ENCODE measurements at places on chromosomes 1 and 21.

- no peak for DNase-seq
Observed at GRCh38 chr21:45578176-45578801, 36.0 kb upstream of the SLC19A1 start.

GRCh38 chr1:3914911-3915310 lies 14.8 kb upstream of the C1orf174 start:
- no peak for DNase-seq

DNA sequence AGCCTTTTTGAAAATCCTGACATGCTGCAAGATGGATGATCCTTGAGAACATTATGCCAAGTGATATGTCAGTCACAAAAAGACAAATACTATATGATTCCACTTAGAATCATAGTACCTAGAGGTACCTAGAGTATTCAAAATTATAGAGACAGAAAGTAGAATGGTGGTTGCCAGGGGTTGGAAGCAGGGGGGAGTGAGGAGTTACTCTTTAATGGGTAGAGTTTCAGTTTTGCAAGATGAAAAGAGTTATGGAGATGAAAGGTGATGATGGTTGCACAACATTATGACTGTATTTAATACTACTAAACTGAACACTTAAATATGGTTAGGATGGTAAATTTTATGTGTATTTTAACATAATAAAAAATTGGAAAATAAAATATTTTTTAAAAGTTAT lies 37.9 kb upstream of the PODN start:
- no peak for DNase-seq

GRCh38 chr1:28046716-28047115 lies 41.7 kb downstream of the EYA3 start:
- no peak for DNase-seq

DNA sequence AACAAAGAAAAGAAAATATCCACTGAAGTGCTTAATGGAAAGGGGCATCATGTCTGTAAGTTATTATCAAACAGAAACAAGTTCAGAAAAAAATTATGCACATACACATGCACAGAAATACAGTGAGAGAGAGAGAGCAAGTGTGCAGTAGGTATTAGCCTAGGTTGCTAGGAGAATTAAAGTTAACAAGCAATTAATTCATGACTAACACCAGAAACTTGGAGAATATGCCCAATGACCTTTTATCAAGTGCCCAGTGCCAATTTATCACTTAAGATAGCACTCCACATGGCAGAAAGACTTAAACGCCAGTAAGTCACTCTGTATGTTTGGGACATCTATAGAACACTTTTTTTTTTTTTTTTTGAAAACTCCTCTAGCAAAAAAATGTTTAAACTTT lies 56.2 kb upstream of the SLC16A1 start:
- DNase-seq, result no peak

DNA sequence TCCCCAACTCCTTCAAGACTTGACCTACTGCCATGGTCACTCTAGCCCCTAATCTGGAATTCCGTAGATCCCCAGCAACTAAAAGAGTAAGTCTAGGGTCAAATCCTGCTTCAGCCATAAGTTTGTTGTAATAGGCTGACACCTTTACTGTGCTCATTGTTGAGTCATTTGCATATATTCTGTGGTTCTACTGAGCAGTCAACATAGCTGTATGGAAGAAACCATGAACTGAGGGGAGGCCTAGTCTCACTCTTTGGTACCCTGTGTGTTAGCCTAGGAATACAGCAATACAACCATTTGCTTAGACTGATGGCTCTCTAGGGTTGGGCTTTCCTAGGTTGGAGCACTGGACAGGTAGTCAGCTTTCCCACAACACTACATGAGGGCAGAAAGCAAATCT lies 23.6 kb upstream of the SLC35D1 start:
- DNase-seq, result no peak

GRCh38 chr1:31467005-31467674 lies 54.1 kb downstream of the SERINC2 start:
- DNase-seq, result no peak

DNA sequence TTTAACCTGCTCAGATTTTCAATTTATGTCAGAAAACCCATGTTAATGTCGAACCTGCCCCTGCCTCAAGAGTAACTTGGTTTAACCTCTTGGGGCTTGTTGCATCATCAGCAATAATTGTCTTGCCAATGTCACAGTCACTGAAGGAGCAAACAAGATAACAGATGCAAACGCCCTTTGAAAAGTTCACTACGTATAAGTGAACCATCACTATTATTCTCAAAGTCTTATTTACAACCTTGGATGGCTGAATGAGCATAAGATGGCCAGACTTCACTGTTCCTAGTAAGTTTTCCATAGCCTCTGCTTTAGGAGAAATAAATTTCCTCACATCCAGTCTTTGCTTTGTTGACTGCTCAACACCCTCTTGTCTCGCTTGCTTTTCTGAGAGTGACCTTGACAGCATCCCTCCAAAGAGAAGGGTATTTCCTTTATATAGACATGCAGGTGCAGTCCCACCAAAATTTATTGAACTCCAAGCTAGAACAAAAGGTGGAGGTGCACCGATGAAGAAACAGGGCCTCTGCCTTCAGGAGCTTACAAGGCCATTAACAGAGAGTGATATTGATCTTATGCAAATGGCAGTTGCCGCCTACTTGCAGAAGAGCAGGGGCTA lies 749 bp upstream of the LRIG2 start:
- DNase-seq, result no peak

Measured in NCI-H2107 (cell line).